HuH-7.5 (cell line): ENCODE measurements at places on chromosomes 13 and 19.

- DNase-seq: no peak
These were observed 3.6 kb downstream of the SEMA6B start for GRCh38 chr19:4555657-4556561.

- DNase-seq: no peak
These were observed 170.9 kb downstream of the LACC1 start for GRCh38 chr13:44050450-44051063.

DNA sequence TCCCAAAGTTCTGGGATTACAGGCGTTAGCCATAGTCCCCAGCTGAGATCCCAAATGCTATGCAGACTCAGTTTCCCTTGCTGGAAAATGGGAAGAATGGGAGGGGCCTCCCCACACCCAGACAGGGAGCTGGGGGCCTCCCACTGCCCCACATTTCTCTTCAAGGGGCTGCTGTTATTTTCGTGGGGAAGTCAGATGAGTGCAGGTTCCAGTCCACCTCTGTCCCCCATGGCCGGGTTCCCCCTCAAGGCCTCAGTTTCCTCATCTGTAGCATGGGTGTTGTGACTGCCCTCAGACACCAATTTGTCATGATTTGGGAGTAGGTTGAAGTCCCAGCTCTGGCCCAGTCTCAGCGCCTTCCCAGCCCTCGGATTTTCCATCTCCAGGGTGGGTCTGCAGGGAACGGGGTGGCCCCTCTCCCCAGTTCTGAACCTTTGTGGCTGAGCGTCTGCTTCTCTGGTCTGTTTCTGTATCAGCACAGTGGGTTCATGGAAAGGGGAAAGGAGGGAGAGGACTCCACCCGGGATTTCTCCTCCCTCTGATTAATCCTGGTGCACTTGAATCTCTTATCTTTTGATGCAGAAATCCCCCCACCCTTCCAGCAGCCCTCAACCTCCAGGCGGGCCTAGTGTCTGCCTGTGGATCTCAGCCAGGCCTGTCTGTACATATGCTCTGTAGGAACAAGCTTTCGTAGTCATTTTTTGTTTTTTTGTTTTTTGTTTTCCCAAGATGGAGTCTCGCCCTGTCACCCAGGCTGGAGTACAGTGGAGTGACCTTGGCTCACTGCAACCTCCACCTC, 12.2 kb downstream of the NFIC start:
- DNase-seq: no peak

GRCh38 chr19:47284324-47284899, 9.7 kb downstream of the INAFM1 start:
- DNase-seq: peak; percentile 43

- DNase-seq: no peak
These were observed 191.8 kb downstream of the GGACT start for GRCh38 chr13:100396776-100397175.

- DNase-seq: peak; percentile 55
These were observed 1.5 kb upstream of the NRTN start for GRCh38 chr19:5803441-5803751.

GRCh38 chr13:105139380-105140285, 1395.8 kb downstream of the EFNB2 start:
- DNase-seq: peak; percentile 3
